ENCODE measurements at places on chromosomes 4 and X.
A peak's percentile ranks its signal among the peaks of the same experiment; 100 is the strongest.

GRCh38 chr4:179757641-179758040, 2315.4 kb upstream of the AGA start:
- no peak for DNase-seq

DNA sequence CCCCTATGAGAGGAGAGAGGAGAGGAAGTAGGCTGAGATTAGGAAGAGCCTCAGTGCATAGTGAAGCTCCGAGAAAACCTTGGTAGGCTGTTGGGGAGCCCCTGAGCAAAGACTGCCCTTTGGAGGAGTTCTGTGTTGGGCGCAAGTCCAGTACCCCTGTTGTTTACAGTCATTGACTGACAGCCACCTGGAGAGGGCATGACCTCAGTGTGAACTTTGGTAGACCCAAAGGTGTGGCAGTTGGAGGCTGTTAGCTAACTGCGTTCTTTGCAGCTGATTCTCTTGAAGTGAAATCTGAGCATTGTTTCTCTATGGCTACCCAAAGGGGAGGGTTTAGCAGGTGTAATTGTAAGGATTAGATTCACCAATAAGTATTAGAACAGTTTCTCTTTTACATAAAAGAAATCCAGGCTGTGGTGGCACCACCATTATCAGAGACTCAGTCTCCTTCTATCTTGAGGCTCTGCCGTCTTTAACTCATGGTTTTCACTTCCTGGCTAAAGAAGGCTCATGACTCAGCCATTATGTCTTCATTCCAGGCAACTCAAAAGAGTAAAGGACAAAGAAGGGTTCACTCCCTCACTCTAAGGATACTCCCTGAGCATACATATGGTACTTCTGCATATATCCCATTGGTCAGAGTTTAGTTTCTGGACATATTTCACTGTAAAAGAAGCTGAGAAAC, 33.4 kb downstream of the ANXA3 start:
- DNase-seq, result no peak

DNA sequence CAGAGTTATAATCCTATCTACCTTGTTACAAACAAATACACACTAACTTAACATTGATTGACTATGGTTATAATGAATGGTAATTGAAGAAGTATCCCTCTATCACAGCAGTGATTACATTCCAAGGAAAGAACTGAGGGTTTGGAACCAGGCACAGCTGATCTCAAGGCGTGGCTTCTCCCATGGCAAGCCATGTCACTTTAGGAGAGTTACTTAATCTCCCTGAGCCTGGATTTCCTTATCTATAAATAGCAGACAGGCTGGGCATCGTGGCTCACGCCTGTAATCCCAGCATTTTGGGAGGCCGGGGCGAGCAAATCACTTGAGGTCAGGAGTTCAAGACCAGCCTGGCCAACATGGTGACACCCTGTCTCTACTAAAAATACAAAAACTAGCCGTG, 25.6 kb downstream of the SORBS2 start:
- no peak for DNase-seq

GRCh38 chrX:10648614-10649013, 28.2 kb upstream of the MID1 start:
- DNase-seq, result peak; percentile 73

GRCh38 chr4:26992657-26993361, 132.2 kb downstream of the STIM2 start:
- peak; percentile 37 for DNase-seq

- no peak for DNase-seq
Observed at GRCh38 chr4:147994076-147994475, 262.2 kb downstream of the ARHGAP10 start.

DNA sequence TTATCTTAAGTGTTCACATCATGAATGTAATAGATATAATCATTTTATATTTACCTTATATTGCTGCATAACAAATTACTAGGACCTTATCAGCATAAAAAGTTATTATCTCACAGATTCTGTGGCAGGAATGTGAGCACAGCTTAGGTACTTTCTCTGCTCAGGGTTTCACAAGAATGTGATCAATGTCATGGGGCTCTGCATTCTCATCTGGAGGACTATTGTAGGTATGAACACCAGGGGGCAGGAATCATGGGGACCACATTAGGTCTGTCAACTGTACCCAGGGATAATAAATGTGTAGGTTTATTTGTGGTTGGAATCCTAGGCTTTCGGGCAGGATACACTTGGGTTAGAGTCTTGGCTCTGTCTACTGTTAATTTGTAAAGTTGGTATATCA, 519.2 kb downstream of the ARAP2 start:
- DNase-seq, result no peak

Data from fibroblast of upper back skin (primary cell).